ENCODE measurements at places on chromosomes 11 and 22. TPM values are rescaled to one million over a fixed set of nuclear protein-coding genes. Genes with fewer than 3 reads are reported as not detected.

- DNase-seq, result no peak
Observed at GRCh38 chr11:42890773-42891172, 421.0 kb upstream of the API5 start.

The AIFM3 gene
- 0.96 TPM for polyA plus RNA-seq

DNA sequence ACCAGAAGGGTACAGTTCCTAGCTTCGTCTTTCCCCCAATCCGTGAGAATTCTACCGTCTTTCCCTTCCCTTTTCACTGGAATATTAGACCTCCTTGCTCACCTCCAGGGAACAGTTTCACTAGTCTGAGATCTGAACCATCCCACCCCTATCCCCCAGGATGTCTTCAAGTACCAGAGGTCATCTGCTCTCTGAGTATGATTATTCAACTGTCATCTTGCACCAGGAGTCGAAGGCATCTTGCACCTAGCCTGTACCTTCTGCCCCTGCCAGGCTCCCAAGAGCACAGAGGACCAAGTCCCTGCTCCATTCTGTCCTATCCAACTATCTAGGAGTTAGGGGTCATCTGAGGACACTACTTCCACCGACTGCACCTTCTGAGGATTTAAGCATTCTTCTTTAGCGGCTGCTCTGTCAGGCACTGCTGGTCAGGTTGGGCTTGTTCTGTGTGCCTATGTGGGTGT is 804 bp downstream of the ACER3 start:
- no peak for DNase-seq

DNA sequence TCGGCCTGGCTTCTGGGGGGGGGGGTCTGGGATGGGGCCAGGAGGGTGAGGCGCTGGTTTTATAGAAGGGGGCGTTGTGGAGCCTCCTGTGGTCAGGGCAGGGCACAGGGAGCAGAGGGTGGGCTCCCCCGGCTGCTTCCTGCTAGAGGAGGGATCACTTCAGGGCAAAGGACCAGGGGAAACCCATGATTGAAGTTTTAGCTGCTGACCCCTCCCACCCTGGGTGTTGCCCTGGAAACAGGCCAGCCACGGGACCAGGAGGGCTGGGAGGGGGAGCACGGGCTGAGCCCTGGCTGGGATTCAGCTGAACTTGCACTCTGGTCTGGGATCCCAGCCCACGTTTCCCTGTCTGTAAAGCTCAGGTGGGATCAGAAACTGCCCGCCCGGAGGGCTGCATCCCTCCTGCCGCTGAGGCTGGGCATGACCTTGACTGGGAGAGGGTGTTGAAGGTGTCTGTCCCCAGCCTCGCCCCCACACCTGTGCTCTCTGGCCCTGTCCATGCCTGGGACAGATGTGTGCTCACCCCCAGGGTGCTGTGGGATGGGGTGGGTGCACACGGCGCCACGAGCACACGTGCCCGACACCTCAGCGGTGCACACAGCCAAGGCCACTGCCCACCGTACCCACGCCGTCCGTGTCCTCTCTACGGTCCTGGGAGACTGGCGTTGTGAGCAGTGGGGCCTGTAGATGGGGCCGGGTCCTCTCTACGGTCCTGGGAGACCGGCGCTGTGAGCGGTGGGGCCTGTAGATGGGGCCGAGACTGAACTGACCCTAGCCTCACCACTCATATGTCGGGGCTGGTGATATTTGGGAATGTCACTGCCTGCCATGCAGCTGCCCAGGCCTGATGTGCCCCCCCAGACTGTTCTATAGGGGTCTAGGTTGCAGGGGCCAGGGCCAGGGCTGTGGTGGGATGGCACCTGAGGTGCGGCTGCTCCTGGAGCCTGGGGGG is 2.3 kb downstream of the TSPAN4 start:
- DNase-seq, result no peak

- no peak for DNase-seq
Observed at GRCh38 chr11:13367115-13367514, 89.5 kb downstream of the BMAL1 start.

DNA sequence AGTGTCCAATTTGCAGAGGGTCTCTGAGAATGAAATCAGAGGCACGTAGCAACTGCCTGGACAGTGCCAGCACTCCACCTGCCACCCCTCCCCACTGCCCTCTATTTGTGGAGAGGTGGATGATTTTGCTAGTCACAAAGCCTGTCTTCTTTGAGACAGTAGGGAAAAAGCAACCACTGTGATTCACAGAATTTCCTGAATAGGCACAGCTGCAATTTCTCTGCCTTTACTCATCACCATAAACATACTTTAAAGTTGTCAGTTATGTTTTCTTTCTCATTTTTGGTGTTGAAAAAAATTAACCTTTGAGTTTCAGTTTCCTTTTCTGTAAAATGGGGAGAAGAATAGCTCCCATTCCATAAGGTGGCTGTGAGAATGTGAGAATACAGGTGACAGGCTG is 134.3 kb downstream of the TEAD1 start:
- no peak for DNase-seq

The CARD18 gene
- not detected for polyA plus RNA-seq

The OR51B5 gene
- 0.50 TPM for polyA plus RNA-seq

- DNase-seq, result no peak
Observed at GRCh38 chr11:110165039-110165925, 72.1 kb downstream of the ZC3H12C start.

- DNase-seq, result no peak
Observed at GRCh38 chr11:32953700-32954099, 61.1 kb downstream of the QSER1 start.

DNA sequence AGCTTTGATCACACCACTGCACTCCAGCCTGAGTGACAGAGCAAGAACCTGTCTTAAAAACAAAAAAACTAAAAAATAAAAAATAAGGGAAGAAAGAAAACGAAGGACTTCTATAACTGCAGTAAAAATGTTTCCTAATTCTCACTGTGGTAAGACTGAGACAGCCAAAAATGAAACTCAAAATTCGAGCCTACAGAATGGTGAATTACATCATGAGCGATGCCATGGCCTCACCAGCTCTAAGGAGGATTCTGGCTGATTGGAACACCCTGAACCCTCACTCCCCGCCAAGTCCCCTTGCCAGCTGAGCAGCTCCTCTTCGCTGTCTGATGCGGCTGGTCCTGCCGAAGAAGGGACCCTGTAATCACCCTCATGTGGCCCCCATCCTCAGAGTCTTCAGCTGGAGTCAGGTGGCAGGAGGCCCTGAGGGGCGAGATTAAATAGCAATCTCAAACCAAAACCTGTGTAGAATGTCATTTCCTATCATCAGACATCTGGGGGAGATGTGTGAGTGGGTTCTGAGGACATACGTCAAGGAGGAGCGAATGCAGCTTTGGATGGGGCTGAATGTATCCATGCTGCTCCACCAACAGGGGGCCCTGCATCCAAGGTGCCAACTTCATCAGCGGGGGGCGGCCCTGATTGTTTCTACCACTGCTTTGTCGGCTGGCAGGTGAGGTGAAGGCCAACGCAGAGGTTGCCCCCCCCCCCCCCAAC is 29.2 kb downstream of the PDGFB start:
- DNase-seq, result no peak

The OR51B4 gene
- polyA plus RNA-seq, result 0.27 TPM

The FIBIN gene
- polyA plus RNA-seq, result 20.9 TPM

DNA sequence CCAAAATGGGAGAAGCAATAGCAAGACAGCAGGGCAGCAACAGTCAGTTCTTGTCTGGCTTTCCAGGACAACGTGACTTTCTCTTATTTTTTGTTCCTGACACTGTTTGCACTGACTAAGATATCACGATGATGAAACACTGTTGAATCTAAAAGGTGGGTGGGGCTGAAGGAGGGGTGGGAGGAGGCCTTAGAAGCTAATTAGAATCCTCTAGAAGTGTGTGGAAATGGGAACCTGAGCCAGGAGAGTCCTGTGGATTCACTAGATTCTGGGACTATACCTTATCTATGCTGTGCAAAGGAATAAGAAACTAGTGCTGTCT is 300.3 kb downstream of the ST3GAL4 start:
- DNase-seq, result no peak

GRCh38 chr11:15912825-15913224 is 443.5 kb downstream of the SOX6 start:
- no peak for DNase-seq

Measured in renal cortex interstitium (tissue), 15 donors.